GM10248 (cell line): ENCODE measurements at places on chromosomes 4 and X.

- peak; percentile 70 for DNase-seq
Observed at GRCh38 chrX:48937054-48937907, 18.5 kb upstream of the PIM2 start.

- DNase-seq: no peak
Observed at GRCh38 chr4:26050212-26050643, 136.2 kb downstream of the SMIM20 start.

GRCh38 chrX:18136816-18137215, 83.9 kb downstream of the BEND2 start:
- DNase-seq: no peak

DNA sequence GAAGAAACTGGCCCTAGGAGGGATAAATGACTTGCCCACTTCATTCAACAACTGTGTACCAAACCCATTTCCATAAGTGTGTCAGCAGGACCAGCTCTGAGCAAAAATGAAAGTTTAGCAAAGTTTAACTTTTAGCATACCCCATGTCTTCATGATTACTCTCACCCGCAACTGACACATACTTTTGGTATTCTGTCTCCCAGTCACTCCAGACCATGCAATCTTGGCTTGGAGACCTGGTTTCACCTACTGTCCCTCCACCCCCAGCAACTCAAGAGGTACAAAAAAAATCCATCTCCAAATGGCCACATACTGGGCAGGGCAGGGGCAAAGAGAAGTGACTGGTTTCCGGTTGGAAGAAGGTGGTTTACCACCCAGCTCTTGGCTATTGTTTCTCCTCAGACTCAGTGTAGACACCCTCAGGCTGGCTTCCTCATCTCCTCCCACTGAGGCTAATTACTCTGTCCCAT, 79.8 kb downstream of the RLIM start:
- peak; percentile 21 for DNase-seq

DNA sequence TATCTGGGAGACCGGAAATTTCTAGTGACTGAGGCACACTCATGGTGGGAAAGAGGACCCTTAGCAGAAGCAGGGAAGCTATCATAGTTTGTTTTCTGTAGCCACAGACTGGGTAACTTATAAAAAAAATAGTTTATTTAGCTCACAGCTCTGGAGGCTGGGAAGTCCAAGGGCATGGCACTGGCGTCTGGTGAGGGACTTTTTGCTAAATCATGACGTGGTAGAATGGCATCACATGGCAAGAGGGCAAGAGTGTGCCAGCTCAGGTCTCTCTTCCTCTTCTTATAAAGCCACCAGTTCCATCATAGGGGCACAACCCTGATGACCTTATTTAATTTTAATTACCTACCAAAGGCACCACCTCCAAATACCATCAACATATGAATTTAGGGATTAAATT, 13.3 kb downstream of the APLN start:
- DNase-seq: no peak

GRCh38 chr4:112968451-112969159, 80.8 kb upstream of the ANK2 start:
- no peak for DNase-seq

DNA sequence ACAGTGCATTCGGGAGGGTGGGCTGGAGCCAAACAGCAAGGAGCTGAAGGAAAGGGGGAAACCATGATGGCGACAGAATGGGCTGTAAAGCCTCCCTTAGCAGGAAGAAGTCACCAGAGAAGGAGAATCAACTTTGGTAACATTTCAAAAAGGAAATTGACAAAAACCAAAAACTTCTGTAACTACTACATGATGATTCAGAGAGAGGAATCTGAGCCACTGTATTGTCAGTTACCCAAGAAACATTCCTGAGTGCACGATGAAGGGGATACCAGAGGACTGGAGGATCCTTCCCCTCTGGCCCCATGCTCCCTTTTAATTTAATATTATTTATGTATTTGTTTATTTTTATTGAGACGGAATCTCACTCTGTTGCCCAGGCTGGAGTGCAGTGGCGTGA, 26.3 kb downstream of the PDHA1 start:
- no peak for DNase-seq

DNA sequence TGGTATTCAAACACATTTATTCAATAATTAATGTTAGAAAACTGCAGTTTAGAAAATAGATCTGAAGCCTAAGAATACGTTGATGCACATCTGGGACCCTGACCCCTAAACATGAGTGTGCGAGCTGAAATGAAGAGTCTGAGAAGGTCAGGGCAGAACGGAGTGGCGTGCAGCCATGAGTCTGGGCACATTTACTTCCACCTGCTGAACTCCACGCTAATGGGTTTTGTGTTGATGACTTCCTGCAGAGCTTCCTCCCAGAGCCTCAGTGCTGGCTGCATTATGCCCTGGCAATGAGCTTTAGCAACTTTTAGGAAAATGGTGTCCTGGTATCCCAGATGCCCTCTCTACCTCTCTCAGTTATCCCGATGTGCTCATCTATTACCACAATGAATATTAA, 53.1 kb downstream of the FAM114A1 start:
- no peak for DNase-seq

DNA sequence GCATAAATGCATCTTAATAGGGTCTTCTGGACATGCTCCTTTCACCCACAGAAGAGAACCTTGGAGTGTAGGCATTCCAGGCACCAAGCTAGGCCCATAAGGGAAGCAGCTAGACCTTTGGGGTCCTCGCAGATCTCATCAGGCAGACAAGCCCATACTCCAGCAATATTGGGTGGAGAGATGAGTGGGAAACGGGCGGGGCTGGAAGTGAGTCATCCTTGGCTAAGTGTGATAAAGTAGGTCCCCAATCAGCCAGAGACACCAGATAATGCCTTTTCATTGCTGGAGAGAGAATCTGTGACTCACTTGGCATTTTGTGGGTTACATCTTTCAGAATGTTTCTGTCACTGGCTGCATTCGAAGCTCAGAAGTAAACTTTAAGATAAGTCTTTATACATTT, 133.3 kb upstream of the MBNL3 start:
- DNase-seq: no peak

DNA sequence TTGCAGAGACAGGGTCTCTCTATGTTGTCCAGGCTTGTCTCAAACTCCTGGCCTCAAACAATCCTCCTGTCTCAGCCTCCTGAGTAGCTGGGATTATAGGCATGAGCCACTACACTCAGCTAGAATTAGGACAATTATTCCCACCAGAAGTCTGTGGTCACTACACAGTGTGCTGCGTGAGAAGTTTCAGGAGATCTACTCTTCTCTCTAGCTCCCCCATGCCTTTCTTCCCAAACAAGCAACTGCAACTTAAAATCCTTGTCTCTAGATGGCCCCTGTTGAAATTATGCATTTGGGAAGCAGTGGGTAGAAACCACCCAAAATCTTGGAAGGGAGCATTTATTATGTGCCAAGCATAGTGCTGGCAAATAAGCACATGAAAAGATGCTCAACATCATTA, 21.1 kb upstream of the MAP7D3 start:
- DNase-seq: no peak

- no peak for DNase-seq
Observed at GRCh38 chr4:31126881-31127398, 406.8 kb downstream of the PCDH7 start.

GRCh38 chr4:159606835-159607234, 504.0 kb downstream of the RAPGEF2 start:
- no peak for DNase-seq

DNA sequence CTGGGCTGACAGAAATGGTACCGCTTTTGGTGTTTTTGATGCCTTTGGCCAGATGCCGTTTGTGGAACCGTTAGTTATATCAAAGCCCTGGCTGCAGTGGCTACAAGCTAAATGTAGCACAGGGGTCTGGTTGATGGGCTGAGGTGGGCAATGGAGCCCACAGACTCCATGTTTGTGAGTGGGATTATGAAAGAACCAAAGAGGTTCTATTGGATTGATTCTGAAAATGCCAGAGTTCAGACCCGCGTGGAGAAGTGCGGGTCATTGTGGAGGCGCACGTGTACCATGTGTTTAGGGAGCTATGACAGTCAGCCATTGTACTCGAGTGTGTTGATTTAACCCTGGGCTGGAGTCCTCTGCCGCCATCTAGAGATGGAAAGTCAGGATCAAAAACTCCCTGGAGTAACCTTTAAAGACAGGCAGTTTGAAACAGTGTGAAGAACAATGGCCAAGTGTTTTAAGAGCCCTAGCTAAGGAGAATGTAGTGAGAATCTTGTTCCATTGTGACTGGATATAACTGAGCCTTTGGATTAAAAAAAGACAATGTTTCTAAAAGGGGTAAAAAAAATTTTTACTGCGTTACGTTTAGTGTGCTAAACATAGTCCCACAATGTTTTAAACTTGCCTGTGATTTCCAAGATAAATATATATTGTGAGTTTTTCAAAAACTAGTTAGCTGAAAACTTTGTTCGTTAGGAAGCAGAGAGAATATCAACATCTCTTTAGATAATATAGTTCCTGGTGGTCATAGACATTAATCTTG, 12.7 kb downstream of the ART3 start:
- peak; percentile 31 for DNase-seq

DNA sequence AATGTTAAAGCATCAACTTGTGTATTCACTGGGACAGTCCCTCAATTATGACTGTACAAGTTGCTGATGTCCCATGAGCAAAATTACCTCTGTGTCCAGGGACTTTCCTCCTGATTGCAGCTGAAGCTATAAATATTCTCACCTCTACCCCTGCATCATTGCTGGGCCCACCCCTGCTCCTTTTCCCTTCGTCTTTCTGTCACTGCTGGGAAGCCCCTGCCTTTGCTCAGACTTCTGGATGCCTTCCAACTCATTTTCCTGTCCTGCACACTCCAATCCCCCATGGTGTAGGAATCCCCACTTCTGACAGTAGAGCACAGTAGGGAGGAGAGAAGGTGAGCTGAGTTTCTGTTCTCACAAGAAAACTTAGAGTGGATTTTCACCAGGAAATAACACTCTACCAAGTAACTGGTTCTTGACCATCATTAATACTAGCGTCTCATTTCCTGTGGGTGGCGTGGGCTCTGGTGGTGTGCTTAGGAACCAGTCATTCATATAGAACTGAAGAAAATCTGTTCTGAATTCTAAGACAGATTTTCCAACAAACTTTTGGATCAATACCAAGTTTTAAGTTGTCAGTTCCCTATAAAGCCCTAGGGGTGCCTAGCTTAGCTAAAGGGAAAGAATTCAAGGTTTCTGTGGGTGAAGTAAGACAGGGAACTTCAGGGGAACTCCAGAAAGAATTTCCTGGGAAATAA, 136.2 kb upstream of the MED14 start:
- DNase-seq: peak; percentile 45

DNA sequence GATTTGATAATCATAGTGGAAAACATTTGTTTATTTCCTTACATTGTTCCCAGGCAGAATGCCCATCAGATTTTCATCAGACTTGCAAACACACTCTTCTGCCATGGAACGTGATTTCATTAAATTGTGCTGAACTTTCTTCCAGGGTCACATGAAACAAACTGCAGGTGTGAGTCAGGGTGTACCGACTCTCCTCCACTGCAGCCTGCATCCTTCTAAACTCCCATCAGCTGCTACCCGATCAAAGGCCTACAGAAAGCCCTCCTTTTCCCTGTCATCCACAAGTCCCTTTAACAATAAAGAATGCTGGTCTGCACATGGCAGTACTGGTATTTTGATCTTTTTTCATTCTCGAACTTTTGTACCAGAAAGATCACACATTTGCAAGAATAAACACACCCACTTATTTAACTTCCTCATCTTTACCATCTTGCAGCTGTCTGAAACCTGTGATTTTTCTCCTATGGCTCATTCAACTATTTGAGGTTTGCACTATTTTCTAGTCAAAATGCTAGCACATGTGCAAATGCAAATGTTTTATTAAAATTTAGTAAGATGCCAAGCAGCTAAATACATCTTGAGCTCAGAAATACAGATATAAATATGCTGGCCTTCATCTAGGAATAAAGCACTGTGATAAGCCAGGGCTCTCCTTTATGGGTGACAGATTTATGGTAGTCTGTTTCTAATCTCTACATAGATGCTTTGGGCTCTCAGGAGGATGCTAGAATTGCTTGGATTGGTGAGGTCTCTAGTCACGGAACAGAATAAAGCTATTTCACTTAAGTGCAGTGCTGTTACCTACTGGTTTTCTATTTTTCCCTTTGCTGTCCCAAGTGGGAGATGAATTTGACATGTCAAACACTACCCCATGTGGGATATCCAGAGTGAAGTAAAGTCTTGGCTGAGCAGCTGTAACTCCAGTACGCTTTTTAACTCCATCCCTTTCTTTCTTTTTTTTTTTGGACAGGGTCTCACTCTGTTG, 25.8 kb upstream of the ARHGAP24 start:
- peak; percentile 8 for DNase-seq

DNA sequence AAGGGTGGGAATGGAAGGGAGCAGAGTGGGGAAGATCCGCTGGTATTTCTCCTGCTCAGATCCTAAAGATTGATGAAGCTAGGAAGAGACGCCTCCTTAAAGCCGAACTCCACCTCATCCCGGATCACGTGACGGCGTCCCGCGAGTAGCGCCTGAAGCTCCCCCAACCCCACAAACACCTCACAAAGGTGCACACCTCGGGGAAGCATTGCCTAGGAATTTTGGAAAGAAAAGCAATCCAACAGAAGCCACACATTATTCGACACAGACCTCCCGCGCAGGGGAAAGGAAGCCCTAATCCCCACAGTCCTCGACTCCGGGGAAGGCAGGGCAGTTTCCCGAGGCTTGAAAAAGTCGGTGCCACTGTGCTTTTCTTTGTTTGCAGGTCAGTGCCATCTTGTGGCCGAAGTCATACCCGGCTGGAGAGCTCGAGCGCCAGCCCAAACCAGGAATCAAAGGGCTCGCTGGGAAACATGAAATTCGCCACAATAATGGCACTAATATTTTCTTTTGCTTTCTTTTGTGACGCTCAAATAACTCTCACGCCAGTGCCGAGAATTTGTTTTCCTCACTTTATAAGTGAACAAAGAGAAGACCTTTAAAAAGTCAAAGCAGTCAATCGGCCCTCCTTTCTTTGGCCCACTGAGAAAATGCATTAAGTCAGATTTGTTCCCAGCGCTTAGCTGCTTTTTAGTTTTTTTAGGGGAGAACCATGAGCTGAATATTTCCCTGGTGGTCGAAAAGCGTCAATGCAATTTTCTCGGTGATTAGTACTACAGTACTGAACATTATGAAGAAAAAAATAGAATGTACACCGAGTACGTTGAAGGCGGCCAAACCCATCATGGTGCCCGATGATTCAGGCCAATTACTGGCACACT, at the start of gene NPY1R:
Gene NPY1R, minus strand, starts transcription at position 71 of the 881 bp plus-strand sequence. CDS start 6,042 bp downstream, outside the sequence.
- peak; percentile 60 for DNase-seq

DNA sequence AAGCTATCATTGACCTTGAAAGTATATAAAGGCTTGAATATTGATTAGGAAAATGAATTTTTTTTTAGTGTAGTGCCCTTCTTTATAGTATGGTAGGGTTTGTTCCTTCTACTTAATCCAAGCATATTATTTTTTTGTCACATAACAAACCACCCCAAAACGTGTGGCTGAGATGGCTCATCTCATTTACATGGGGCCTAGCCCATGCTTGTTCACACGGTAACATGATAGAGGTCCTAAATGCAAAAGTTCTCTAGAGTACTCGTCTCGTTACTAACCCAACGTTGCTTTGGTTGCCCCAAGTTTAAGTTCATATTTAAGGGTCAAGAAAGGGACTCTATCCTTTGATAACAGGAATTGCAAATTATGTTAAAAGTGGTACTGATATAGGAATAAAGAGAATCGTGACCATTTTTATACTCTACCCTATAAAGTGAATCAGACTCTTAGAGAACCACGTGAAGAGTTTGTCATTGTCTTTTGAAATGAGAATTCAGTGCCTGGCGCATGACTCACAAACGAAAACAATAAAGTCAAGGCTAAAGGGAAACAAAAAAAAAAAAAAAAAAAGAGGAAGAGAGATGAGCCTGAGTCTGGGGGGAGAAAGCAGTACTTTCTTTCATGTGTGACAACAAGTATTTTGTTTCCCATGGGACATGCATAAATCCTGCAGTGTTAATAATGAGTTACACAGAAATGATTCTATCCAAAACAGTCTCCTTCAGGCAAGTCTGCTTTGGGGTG, 402.8 kb upstream of the NWD2 start:
- peak; percentile 17 for DNase-seq

GRCh38 chr4:121269001-121269400, 104.9 kb upstream of the TNIP3 start:
- no peak for DNase-seq
